ENCODE measurements at places on chromosomes 2 and 18.

- no peak for DNase-seq
Observed at GRCh38 chr2:53784436-53784835, 2.3 kb downstream of the ASB3 start.

- no peak for DNase-seq
Observed at GRCh38 chr2:133334923-133335322, 233.3 kb downstream of the NCKAP5 start.

DNA sequence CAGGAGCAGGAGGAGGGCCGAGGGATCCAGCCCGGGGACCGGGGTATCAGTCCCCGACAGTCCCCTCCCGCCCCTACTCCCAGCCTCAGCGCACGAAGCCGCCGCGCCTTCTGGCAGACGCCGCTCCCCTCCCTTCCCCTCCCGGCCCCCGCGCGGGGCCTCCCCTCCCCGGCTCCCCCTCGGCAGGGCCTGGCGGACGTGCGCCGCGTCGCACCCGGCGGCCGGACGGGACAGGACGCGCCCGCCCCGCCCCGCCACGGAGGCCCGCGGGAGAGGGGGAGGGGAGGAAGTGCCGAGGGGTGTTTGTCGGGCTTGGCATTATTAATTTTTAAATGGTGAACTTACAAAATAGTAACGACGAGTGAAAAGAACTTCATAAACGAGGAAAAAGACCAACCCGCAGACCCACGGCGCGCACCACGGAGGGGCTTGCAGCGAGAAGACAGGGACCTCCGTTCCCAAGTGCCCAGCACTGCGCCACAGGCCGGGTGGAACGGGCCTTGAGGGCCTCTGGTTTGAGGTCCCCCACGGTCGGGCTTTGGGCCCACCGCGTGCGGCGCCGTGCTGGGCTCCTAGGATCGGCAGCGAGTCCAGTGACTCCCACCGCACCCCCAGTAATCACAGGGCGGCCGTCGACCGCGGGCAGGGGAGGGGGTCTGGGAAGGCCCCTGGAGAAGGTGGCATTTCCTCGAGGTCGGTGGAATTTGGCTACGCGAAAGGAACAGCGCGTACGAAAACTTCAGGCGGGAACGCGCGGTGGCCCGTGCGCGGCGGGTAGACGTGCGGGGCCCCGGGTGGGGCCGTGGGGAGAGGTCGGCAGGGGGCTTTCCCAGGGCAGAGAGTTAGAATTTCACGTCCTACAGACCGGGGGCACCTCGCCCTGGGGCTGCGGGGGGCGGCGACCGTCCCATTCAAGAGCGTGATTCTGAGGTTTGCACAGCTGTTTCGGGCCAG is 954 bp upstream of the CTDSP1 start:
- DNase-seq = peak; percentile 54

- DNase-seq = no peak
Observed at GRCh38 chr2:45257820-45258219, 248.6 kb upstream of the SIX2 start.

- DNase-seq = no peak
Observed at GRCh38 chr2:10159086-10159485, 36.5 kb downstream of the RRM2 start.

GRCh38 chr2:64045938-64046337 is 26.7 kb upstream of the VPS54 start:
- no peak for DNase-seq

DNA sequence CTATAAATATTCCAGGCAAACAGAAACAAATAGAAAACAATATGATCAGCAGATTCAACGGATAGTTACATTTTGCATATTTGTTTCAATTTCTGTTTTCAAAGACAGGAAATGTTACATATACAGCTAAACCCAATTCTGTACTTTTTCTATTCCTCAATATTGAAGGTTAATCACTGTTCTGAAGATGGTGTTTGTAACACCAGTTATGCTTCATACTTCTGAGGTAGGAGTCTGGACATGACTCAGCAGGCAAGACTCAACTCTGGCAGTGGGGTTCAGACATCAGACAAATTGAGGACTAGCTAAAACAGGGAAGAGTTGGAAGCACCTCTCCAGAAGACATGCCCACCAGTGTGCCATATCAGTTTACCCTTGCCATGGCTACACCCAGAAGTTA is 16.6 kb downstream of the SERPINB13 start:
- no peak for DNase-seq

GRCh38 chr2:233838251-233838650 is 16.1 kb downstream of the HJURP start:
- DNase-seq = no peak

GRCh38 chr2:168348076-168348475 is 100.7 kb upstream of the STK39 start:
- DNase-seq = no peak

GRCh38 chr2:164890544-164890943 is 48.9 kb upstream of the COBLL1 start:
- no peak for DNase-seq

DNA sequence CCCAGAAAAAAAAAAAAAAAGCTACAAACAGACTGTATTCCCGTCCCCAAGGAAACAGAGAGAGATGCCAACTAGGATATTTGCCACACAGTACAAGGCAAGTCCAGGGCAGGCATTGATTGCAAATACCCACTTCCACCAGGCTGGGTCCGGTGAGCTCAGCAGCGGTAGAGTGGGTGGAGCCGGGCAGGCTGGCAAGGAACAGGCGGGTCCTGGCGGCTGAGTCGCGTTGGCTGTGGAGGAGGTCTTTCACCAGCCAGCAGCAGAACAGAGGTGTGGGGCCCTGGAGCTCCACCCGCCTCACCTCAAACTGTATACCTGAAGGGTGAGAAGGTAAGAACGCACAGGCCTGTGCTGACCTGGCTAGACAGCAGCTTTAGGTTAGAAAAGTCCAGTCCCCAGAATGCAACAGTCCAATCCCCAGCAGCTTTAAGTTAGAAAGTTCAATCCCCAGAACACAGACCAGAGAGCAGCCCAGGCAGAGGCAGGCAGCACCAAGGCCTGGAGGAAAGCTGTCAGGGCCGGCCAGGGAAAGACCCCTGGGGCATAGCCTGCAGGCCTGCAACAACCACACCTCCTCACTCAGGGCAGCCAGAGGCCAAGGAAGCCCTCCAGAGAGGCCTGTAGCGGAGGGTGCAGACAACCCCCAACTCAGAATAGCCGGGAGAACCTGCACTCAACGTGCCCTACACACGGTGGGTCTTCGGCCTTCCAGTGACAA is 21.9 kb upstream of the MTERF4 start:
- DNase-seq = peak; percentile 45

DNA sequence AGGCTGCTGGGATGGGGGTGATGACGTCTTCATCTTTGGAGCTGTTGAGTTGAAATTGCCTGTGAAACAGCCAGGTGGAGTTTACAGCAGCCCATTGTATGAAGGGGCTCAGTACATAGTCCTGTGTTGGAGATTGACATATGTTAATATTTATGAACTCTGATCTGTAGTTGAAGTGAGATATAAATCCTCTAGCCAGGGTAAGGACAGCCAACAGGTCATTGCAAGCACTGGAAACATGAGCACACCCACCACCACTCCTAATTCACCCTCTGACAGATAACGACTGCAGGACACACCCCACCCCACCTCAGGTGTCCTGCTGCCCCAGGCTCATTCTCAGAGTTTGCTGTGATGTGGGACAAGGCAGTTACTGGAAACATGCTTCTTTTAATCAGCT is 112.4 kb upstream of the TRIB2 start:
- DNase-seq = no peak

- no peak for DNase-seq
Observed at GRCh38 chr2:201978333-201978732, 55.3 kb upstream of the FZD7 start.

- DNase-seq = no peak
Observed at GRCh38 chr18:48590678-48591077, 51.8 kb downstream of the CTIF start.

- no peak for DNase-seq
Observed at GRCh38 chr2:64863097-64863820, 125.9 kb upstream of the SLC1A4 start.

DNA sequence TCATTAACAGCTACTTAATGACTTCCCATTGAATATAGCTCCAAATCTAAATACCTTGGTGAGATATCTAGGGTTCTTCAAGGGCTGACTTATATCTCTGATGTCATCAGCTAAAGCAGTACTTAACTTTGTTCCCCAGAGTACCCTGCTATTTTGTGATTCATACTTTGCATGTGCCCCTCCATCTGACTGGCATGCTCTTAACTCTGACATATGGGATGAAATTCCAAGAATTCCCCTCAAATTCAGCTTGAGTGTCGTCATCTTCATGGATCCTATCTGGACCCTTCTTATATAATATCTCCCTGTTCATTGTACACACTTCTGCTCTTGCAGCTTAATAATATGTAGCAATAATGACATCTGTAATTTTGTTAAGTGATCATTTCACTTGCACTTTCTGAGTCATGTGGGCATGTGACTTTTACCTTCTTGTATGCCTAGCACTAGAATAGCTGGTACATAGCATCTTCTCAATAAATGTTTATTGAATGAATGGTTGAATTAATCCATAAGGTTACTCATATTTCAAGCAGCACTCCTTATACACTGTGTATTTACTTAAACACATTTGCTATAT is 172.9 kb downstream of the WDR7 start:
- DNase-seq = no peak

GRCh38 chr18:70559446-70559845 is 270.6 kb downstream of the SOCS6 start:
- no peak for DNase-seq

- no peak for DNase-seq
Observed at GRCh38 chr2:136828774-136829173, 63.4 kb downstream of the THSD7B start.

DNA sequence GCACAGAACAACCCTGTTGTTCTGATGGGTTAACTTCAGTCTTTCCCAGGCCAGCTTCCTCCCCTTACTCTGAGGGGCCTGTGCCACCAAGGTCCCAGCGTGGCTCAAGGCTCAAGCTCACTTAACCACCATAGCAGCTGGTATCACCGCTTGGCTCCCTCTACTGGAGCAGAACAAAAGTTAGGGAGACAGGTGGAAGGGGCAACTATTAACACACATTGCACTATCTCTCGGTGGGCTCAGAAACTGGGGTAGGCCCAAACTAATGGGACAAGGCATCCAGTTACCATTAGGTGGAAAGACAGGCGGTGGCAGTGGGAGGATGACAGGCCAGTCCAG is 88.7 kb upstream of the ATL2 start:
- no peak for DNase-seq

DNA sequence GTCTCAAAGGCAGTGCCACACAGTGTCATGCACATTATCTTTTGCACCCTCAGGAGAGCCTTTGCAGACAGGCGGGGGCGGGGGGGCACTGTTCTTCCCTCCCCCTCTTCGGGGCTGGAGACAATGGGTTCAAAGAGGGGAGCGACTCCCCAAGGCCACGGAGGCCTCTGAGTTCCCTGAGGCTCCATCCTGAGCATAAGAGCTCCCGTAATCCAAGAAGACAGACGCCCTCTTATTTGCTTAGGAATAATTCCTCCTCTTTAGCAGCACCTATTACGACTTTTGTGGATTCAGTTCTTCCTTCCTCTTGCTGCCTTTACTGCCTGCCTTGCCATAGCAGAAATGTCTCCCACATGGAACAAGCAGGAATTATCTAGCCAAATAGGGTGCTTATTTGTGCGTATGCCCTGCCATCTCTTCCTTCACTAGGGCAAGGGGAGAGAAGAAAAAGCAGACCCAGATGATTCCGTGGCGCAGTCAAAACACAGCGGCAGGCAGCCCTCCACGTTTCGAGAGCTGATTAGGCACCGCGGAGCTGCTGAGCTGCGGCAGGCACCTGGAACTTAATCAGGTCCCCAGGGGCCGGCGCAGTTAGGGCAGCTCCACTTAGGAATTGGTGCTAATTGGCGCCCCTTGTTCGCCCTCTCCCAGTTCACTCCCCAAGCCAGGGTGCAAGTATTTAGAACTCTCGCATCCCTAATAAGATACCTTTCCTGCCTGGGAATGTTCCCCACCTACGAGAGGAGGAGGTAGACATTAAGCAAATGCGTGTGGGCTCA is 233.4 kb upstream of the MYT1L start:
- DNase-seq = no peak

DNA sequence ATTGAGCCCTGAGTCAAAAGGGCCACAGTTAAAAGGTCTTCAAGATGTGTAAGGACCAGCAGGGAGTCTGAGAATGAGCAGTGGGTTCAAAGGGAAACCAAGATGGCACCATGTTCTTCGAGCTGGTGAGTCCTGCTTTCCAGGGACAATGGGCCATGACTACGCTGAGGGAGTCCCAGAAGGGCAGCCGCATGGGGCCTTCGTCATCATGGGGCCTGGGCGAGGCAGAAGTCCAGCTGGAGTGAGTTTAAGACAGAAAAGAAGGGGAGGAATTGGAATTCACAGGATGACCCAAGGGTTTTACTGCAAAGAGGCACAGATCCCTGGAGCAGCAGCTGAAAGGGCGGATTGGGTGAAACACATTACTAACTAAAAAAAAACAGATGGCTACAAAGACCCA is 340.8 kb upstream of the MYT1L start:
- no peak for DNase-seq

- DNase-seq = no peak
Observed at GRCh38 chr2:191544461-191545062, 133.4 kb upstream of the NABP1 start.

DNA sequence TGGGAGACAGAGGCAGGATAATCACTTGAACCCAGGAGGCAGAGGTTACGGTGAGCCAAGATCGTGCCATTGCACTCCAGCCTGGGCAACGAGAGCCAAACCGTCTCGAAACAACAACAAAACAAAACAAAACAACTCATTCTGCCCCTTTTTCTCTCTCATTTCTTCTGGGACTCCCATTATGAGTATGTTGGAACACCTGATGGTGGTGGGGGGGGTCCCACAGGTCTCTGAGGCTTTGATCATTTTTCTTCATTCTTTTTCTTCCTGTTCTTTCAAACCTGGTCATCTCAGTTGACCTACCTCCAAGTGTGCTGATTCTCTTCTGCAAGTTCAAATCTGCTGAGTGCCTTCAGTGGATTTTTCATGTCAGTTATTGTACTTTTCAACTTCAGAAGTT is 8.2 kb upstream of the FAM161A start:
- no peak for DNase-seq

GRCh38 chr2:237440819-237441281 is 26.9 kb upstream of the COL6A3 start:
- DNase-seq = no peak

DNA sequence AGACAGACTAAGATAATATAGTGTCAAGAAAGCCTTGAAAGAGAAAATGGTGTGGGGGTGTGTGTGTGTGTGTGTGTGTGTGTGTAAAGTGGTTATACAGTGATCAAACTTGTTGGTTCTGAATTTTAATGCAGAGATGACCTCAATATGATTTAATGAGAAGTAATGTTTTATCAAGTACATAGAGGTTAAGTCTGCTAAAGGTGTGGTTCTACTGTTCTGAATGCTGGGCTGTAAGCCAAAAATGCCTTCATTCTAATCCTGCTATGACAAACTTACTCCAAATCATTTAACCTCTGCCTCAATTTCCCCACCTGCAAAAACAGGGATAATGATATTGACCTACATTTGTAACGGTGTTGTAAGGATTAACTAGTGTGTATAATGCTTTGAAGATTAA is 87.9 kb downstream of the WDPCP start:
- no peak for DNase-seq

GRCh38 chr2:25528173-25528572 is 145.2 kb downstream of the DTNB start:
- no peak for DNase-seq

Measured in T-helper 1 cell (primary cell).